ENCODE measurements at places on chromosomes 3 and 15.

DNA sequence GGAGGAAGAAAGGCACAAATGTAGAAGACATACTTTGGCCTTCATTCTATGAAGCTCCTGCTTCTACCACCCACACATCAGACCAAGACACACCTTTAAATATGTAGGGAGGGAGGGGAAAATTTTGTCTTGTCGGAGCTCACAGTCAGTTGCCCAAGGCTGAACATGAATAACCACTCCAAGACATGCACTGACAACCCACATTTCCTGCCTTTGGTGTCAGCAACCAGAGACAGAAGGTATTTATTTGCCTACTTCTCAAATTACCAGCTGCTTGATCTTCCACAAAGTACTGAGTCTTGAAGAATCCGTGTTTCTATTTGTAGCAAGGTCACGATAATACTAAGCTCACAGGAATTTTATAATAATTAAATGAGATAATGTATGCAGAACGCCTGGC is 169.7 kb downstream of the KCNMB2 start:
- DNase-seq = no peak

DNA sequence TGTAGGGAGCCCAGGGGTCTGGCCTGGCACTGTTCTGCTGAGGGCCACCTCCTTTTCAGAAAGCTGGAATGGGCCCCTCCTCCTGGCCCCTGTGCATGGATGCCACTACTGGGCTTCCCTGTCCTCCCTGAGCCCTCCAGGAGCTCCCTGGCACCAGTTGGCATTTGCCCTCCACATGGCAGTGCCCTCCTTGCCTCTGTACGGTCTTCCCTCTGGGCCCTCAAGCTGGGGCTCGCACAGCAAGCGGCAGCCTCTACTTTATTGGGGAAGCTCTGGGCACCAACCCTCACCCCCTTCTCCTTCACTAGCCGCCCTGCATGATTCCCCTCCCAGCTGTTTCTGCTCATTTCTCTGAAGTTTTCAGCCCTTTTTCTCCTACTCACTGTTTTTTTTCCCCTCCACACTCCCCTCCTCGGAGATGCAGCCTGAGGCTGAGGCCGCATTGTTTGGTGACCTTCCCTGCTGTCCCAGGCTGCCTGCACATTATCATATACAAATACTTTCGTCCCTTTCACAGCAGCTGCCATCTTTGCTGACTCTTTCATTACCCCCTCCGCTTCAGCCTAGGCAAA is 127.3 kb downstream of the EEFSEC start:
- no peak for DNase-seq

DNA sequence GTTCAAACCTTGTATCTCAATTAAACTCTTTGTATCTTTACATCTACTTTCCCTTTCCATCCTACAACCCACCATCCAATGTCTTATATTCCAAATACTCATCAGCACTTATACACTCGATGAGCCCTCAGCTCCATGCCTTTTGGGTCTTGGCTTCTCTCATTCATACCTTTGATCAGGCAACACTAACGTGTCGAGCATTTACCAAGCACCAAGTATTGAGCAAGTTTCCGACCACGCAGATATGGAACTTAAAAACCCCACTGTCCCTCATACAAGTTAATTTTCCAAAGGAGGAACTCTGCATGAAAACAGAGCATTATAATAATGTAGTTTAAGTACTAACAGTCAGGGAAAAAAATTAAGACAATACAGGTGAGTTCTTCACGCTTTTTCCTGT is 102.8 kb downstream of the IL1RAP start:
- DNase-seq = no peak

GRCh38 chr15:45138814-45139765 is 9.3 kb downstream of the DUOX1 start:
- no peak for DNase-seq

DNA sequence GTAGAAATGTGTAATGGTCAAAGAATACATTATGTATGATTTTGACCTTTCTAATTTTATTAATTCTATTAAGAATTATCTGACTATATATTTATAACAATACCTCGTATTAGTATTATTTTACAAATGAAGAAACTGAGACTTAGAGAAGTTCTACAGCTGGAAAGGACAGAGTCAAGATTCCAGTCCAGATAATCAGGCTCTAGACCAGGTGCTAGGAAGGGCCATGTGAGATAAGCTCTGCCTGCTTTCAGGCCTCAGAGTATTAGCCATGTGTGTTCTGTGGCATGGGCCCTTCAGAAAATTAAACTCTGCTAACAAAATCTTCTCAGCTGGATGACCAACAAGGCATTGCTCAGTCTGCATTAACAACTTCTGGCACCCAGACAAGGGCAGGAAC is 87.5 kb downstream of the CD200R1L start:
- no peak for DNase-seq

DNA sequence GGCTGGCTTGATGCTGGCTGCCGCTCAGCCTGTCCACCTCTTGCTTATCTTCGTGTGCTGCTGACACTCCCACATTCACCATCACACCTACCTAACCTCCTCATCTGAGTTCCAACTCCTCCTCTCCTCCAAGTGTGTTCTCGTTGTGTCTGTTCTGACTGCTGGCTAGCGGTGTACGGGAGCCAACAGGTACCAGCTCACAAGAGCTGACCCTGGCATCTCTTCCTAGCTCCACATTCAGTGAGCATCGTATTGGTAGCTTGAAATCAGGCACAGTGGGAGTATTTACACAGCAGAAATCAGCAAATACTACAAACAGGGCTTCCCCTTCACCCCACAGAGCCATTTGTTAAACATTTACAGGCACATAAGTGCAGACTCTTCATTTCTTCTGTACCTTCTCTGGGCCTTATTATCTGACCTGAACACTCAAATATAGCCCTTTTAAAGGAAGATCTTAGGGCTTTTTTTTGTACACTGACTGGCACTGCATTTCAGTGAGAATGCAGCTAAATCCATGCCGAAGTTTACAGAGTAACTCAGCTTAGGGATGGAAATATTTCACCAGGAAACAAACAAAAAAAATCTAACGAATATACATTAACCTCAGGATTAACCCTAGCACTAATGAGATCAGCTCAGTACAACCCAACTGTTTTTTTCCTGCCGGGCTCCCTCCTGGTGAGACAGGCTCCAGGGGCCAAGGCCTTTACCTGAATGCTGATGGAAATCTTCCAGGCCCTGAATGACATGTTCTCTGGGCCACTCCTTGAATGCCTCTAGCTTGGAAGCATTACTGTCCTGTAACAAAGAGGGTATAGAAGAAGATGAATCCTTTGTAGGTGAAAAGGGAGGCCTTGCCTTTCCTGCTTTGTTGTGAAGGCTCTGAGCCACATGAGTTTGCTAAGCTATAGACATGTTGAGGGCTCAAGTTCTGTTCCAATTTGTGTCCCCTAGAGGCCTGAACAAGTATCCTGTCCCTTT is 150.5 kb upstream of the LPP start:
- DNase-seq = no peak

- no peak for DNase-seq
These were observed 50.8 kb downstream of the GXYLT2 start for GRCh38 chr3:72938471-72939265.

- DNase-seq = peak; percentile 34
These were observed 224.5 kb downstream of the XXYLT1 start for GRCh38 chr3:195046441-195046840.

GRCh38 chr3:178439504-178439903 is 96.7 kb upstream of the KCNMB2 start:
- DNase-seq = no peak
